ENCODE measurements at places on chromosomes 4 and X.

- no peak for DNase-seq
These were observed 99.5 kb downstream of the NEUROG2 start for GRCh38 chr4:112416464-112416863.

GRCh38 chrX:51192104-51192503, 140.5 kb upstream of the NUDT10 start:
- DNase-seq: no peak

- DNase-seq: no peak
These were observed 207.4 kb upstream of the JADE1 start for GRCh38 chr4:128601991-128602695.

- no peak for DNase-seq
These were observed 56.7 kb downstream of the CLDN34 start for GRCh38 chrX:10023821-10024220.

DNA sequence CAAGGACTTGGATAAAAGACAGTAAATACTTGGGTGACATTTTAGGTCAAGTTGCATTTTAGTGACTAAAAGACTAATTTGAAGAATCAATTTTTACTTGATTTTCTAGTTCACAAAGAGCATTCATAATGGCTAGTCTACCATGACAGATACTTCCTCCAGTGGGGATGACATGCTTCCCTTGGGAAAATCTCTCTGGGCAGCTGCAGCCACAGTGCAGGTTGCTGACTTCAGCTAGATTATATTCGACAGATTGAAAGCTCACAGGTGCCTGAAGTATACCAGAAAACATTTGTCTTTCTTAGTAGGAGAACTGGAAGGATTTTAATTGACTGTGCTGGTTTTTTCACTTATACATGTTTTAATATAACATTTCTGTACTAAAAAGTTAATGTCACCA, 209.6 kb upstream of the MAGEB2 start:
- DNase-seq: no peak
